Ammon's horn (tissue), 1 donor: ENCODE measurements at places on chromosomes 1 and 21.

GRCh38 chr1:235714205-235714897 is 64.8 kb upstream of the GNG4 start:
- DNase-seq: no peak

GRCh38 chr1:32501865-32502264 is 37.0 kb downstream of the ZBTB8B start:
- DNase-seq: no peak

DNA sequence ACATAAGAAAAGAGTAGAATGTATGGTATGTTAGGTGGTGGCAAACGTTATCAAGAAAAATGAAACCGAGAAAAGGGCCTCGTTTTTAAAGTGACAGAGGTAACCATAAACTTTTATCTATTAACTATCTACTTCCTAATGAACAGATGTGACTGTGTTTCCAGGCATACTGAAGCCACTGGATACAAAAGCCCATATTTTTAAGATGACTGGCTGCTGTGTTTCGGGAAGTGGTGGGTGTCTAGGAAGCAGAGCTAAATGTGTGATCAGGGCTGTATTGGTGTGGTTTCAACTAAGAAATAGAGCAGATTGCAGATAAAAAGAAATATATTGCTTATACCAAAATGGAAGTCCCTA is 71.8 kb downstream of the CHRM3 start:
- DNase-seq: no peak

DNA sequence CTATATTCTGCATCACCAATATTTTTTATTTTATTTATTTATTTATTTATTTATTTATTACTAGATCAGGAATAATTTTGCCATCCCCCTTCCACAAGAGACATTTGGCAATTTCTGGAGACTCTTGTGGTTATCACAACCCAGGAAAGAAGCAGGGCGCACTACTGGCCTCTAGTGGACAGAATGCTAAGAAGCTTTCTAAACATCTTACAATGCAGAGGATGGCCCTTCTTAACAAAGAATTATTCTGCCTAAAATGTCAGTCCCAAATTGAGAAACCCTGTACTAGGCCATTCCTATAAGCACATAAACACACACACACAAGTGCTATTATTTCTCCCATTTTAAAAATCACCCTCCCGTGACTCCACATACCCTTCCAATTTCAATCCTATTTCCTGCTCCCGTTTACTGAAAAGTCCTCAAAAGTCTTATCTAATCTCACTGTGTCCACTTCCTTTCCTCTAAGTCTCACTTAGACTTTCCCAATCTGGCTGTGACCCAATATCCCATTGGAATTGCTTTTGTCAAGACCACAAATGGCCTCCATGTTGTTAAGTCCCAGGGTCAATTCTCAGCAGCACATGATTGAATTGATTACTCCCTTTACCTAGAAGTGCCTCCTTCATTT is 43.7 kb upstream of the RNF11 start:
- peak; percentile 81 for DNase-seq

- no peak for DNase-seq
Observed at GRCh38 chr1:237901299-237901934, 10.7 kb upstream of the ZP4 start.

GRCh38 chr1:76374086-76374485 is 299.5 kb downstream of the ST6GALNAC3 start:
- DNase-seq: no peak

GRCh38 chr21:36499578-36500471 is 19.9 kb upstream of the CLDN14 start:
- DNase-seq: no peak

- DNase-seq: no peak
Observed at GRCh38 chr1:2009101-2010053, 5.8 kb upstream of the CFAP74 start.

- DNase-seq: peak; percentile 45
Observed at GRCh38 chr1:156860628-156861423, at the start of gene NTRK1. NTRK1 (plus strand) TSS chr1:156860865; CDS start chr1:156860935, 70 bp downstream.

- no peak for DNase-seq
Observed at GRCh38 chr1:229296541-229296941, 25.6 kb downstream of the RAB4A start.
